ENCODE measurements at places on chromosomes 1 and 21.

GRCh38 chr1:186155594-186155993, 219.5 kb downstream of the TPR start:
- no peak for DNase-seq

- DNase-seq: no peak
Observed at GRCh38 chr1:191279266-191279800, 801.7 kb upstream of the BRINP3 start.

DNA sequence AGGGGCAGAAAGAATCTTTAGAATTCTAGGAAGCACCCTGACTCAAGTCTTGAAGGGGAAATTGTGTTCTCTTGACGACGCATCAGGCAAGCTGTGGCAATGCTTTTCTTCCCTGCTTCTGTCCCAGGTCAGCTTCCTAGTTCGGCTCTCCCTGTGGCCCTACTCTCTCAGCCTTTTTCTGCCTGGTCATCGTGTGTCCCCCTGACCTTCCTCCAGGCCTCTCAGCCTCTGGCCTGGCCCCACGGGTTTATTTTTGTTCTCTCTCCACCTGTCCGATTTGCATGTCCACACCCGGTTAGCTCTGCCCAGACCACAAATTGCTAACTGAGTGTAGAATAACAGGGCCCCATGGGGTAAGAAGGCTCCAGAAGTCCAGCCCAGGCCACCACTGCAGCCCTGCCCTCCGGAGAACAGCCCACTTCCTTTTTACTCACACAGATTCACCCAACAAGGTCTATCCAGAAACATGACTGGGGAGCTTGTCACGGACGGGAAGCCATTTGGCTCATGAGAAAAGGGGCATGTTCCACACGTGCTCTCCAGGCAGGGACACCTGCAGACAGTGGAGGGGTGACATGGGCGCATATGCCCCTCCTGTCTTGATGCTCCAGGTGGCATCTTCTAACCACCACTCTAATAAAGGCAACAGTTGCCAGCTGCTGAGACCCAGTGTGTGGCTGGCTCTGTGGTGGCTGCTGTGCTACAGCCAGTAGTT, 9.8 kb downstream of the KCNN3 start:
- no peak for DNase-seq

- DNase-seq: no peak
Observed at GRCh38 chr1:200442537-200443156, 32.8 kb upstream of the ZNF281 start.

GRCh38 chr1:212668477-212668876, 31.2 kb downstream of the BATF3 start:
- DNase-seq: peak; percentile 14

DNA sequence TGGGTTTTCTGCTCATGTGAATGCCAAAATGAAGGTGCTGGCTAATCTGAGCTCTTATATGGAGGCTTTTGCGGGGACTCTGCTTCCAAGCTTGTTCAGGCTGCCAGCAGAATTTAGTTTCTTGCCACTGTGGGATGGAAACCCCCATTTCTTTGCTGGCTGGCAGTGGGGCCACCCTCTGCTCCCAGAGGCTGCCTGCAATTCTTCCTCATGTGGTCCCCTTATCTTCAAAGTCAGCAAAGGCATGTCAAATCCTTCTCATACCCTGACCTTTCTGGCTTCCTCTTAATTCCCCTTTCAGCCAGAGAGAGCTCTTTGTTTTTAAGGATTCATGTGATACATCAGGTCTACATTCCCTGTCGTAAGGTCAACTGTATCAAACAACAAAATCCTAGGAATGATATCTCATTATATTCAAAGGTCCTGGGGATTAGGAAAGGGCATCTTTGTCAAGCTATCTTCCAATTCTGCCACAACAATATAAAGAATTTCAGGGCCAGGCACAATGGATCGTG, 5.2 kb upstream of the GPR161 start:
- no peak for DNase-seq

GRCh38 chr1:65894738-65895605, 102.3 kb downstream of the PDE4B start:
- DNase-seq: no peak

- DNase-seq: no peak
Observed at GRCh38 chr1:78035121-78035520, 10.6 kb upstream of the GIPC2 start.

GRCh38 chr1:993379-993995, 6.4 kb downstream of the HES4 start:
- no peak for DNase-seq

- DNase-seq: no peak
Observed at GRCh38 chr1:49225464-49225863, 448.8 kb upstream of the BEND5 start.

DNA sequence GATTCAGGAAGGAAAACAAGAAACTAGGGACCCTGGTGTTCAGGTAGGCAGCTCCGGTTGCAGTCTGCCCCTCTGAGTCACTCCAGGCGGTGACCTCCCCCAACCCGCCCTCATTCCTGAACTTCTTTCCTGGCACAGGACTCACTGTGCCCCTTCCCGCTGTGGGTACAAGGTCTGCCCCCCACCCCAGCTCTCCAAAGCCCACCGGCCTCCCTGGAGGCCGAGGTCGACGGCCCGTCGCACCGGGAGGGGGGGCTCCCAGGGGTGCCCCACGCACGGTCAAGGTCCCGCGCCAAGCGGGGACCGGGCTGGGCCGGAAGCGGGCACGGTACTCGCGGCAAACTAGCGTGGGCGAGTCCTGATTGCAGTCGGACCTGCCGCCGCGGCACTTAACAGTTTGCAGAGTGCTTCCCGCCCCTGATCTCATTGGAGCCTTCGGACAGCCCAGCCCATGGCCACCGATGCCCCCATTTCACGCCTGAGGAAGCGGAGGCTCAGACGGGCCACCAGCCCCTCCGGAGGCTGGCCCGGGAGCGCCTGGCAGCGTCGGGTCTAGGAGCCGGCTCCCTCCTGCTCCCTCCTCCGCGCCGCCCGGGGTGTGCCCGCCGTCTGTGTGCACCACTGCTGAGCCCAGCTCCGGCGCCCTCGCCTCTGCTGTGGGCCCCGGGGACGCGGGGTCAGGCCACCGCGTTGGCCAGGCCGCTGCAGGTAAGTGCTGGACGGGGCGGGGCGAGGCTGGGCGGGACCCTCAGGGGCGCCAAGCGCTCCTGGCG, at the start of gene GJB3:
TSS of gene GJB3 (plus strand) at position 144 of the 773 bp plus-strand sequence. CDS start 3,549 bp downstream, outside the sequence.
- DNase-seq: peak; percentile 66

- no peak for DNase-seq
Observed at GRCh38 chr1:41715441-41716095, 203.2 kb downstream of the HIVEP3 start.

GRCh38 chr1:89277725-89278124, 5.1 kb upstream of the GBP5 start:
- DNase-seq: no peak

- no peak for DNase-seq
Observed at GRCh38 chr1:174690266-174690665, 242.5 kb downstream of the GPR52 start.

DNA sequence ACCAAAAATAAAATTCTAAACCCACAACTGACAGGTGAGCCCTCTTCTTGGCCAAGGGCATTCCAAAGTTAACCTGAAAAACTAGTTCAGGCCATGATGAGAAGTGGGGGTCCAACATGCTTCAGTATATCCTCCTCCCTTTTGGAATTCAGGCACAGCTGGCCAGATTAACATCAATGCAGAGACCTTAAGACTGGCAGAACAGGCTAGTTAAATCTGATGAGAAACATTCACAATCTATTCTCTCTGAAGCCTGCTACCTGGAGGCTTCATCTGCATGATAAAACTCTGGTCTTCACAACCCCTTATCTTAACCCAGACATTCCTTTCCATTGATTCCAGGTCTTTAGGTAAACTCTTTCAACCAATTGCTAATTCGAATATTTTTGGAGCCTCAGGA, 26.7 kb upstream of the ZBTB8B start:
- no peak for DNase-seq

GRCh38 chr1:222307621-222308020, 240.3 kb downstream of the HHIPL2 start:
- no peak for DNase-seq

DNA sequence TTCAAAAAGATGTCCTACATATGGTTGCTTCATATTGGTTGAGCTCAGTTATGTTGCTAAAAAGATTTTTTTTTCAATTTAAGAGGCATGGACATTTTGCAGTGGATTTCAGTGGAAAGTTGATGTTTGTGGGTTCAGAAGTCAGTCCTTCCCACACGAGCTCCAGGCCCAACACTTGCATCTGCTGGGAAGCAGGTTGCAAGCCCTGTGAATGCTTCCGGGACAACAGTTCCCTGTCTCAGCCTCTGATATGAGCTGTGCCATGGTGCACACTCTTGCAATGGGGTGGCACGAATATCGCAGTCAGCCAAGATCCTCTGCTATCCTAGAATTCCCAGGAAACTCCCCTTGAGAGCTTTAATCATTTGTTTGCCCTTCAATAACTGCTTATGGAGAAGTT, 30.3 kb upstream of the ABCG1 start:
- DNase-seq: no peak

- peak; percentile 41 for DNase-seq
Observed at GRCh38 chr1:224592636-224593582, 23.2 kb upstream of the CNIH3 start.

- DNase-seq: no peak
Observed at GRCh38 chr1:94395748-94396309, 22.4 kb upstream of the ABCD3 start.

DNA sequence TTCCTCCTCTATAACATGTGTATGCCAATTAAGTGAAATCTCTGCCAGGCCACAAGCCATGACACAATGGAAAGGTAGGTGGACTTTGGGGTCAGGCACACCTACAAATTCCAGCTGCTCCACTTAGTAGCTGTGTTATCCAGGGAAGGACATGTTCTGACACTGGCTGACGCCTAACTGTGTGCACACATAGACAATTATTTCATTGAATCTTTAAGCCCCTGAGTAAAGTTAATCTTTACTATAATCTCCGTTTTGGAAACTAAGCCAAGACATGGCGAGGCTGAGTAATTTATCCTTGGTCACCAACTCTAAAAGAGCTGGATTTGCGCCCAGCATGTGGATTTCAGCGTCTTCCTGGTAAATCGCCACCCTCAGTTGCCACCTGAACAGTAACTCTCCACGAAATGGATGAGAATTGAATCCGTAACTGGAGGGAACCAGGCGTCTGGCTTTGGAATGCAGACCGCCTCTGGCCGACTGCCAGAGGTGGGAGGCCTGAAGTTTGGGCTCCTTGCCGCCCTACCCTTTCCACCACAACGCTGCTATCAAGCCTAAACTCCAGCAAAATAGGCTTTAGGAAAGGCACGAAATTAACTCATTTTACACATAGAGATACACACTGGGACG, 888 bp upstream of the SNRPE start:
- DNase-seq: no peak

GRCh38 chr1:228273720-228274451, 66.0 kb downstream of the OBSCN start:
- DNase-seq: peak; percentile 68

DNA sequence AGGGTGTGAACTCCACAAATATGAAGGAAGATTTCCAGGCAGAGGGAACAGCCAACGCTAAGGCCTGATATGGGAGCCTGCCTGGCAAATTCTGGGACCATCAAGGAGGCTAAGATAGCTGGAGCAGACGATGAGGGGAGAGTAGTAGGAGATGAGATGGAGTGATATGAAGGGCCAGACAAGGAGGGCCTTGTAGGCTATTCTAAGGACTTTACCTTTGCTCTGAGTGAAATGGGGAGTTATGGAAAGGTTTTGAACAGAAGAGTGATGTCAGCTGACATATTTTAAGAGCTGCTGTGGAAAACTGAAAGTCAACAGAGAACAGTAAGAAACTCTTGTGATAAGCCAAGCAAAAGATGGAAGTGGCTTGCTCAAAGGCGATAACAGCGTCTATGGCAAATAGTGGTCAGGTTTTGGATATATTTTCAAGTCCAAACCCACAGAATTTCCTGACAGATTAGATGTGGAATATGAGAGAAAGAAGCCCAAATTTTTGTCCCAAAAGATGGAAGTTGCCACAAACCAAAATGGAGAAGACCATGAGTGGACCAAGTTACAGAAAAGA, 2.1 kb upstream of the TP53BP2 start:
- DNase-seq: no peak

- DNase-seq: no peak
Observed at GRCh38 chr1:111906816-111907215, 82.7 kb downstream of the KCND3 start.

- DNase-seq: no peak
Observed at GRCh38 chr1:27398405-27399149, 6.2 kb downstream of the GPR3 start.

DNA sequence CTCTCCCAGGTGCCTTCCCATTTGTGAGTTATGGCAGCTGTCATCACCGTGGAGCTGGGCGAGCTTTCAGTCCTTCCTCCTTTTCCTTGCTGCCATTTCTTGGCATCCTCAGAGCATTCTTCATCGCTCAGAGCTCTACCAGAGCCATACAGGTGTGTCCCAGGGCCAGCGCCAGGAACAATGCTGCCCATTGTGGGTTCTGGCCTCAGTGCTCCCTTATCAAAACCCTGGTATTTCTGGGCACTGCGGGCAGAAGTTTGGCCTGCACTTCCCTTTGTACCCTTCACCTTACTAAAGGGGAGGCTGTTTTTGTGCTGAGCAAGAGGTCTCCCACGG, 28.5 kb downstream of the RASSF5 start:
- DNase-seq: no peak

DNA sequence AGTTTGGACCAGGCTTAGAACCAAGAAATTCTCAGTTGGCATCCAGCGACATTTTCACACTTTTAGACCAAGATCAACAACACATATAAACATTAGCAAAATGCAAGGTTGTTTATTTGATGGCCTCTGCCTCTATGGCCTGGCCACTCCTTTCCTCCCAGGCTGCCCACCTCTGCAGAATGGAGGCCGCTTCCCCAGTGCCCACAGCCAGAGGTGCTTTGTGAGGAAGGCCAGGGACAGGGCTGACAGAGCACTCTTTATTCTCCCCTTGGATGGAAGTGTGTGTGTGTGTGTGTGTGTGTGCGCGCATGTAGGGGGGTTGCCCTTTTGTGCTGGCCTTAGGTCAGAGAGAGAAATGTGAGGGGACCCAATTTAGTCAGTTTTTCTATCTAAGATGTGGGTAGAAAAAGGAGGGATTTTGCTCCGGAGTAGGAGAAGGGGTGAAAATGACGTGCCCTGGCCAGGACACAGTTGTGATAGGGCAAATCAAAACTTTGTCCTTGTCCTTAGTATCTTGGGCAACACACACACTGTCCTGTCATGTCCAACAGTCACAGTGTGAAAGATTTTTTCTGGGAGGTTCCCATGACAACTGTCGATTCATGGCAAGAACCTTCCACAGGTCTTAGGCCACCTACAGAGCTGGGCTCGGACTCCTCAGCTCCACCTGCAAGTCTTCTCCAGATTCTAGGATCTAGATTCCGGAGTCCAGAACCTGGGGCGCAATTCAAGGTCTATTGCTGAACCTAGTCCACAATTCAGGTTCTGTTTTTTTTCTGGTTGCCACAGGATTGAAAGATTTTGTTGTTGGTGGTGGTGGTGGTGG, 104.9 kb upstream of the SLC2A1 start:
- no peak for DNase-seq

GRCh38 chr1:151831605-151832004, at the start of gene RORC:
Gene RORC, minus strand, starts transcription at chr1:151831802. Its CDS starts 38 bp downstream, at chr1:151831764.
- DNase-seq: no peak

- no peak for DNase-seq
Observed at GRCh38 chr1:56904663-56905397, 50.2 kb downstream of the C8A start.

Measured in coronary artery (tissue), 2 donors.